ENCODE measurements at places on chromosomes 12 and 14.

DNA sequence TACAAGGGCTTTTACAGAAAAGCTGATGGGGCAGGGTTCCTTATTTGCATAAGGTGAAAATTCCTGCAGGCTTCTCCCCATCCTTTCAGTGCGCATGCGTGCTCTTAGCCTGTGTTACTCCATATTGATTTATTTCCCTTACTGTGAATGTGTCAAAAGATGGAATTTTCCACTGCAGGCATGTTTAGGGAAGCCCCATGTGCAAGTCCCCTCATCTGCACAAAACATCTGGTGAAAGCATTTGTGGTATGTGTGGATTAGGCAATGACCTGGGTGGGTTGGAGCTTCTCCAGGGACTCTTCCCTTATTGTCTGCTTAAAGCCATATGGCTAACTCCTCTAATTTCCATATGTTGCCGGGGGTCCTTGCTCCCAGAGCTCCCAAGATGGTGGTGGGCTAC is 912.7 kb upstream of the LRFN5 start:
- no peak for DNase-seq

DNA sequence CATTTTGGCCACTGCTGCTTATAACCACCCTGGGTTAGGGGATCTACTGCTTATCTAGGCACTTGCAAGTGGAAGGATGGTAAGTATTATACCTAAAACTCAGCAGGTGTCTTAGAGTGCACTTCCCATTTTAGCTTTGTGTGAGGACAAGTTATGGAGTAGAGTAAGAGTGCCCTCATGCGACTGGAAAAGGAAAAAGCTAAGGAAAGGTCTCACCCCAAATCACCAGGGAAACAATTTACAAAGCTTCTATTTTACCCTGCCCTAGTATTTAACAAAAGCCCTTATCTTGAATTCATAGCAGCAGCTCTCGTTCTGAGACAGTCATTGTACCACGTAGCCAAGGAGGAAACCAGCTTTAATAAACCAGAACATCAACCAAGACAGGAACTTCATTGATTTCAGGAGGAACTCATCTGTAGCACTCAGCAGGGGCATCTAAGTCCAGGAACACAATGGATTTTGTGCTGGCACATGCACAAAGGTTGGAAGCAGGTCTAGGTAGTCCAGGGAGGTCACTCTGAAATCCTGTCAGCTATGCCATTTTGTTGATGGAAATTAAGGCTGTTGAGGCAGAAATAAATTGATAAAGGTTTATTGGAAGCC is 2.9 kb downstream of the RDH12 start:
- no peak for DNase-seq

DNA sequence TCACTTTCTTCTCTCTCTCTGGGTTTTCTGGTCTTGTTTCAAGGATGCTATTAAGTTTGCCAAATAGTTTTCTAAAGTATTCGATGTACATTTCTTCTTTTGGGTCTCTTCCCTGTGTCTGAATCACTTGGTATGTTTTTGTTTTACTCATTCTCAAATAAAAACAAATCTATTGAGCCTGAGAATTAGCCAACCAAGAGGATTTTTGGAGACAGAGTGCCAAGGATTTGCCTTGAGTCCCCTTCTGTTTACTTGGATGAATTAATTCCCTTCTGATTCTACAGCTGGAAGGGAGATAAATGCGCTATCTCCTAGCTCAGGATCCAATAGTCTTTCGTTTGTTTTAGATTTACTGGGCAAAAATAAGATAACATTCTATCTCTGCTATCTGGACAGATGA is 255.5 kb downstream of the SYT10 start:
- DNase-seq = no peak

DNA sequence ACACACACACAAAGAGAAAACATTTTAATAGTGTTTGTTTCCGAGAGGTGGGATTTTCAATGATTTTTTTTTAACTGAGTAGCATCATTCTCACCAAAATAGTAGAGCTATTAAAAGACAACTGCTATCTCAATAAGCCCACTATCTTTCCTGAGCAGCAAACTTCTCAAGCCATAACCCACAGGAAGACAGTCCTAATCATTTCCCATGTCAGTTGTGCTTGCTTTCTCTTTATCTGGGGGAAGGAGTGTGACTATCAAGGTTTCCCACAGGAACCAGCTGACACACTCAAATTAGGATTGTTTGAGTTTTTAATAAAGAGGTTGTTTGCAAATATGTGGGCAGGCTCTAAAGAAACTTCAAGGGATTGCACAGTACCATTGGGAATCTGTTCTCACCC is 4.9 kb upstream of the MAX start:
- no peak for DNase-seq

DNA sequence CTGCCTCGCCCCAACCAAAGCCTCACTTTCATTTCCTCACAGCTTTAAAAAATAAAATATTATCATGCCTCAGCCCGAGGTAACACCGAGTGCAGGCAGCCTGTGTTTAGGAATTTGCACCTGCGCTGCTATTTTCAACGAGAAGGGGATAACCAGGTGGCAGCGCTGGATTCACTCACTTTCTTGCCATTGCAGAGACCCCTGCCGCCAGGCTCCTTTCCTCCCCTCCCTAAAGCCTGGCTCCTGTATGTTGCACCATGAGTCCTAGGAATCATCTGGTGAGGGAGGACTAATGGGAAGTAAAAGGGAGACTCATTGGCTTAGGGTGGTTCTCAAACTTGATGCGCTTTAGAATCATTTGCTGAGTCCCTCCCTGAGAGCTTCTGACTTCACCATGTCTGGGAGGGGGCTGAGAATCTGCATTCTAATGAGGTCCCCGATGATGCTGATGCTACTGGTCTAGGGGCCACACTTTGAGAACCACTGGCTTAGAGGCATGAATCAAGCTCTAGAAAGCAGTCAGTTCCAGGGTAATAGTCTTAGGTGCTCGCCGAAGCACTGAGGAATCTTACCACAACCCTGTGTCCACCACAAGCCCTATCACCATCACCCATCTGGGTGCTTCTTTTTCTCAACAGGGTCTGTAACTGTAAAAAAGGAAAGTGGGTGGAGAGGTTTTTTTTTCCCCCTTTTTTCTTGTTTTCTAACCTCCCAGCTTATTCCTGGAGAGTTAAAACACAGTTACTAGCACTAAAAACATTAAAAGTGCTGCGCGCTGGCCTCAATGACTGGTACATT is 83.8 kb downstream of the SLC38A1 start:
- no peak for DNase-seq

DNA sequence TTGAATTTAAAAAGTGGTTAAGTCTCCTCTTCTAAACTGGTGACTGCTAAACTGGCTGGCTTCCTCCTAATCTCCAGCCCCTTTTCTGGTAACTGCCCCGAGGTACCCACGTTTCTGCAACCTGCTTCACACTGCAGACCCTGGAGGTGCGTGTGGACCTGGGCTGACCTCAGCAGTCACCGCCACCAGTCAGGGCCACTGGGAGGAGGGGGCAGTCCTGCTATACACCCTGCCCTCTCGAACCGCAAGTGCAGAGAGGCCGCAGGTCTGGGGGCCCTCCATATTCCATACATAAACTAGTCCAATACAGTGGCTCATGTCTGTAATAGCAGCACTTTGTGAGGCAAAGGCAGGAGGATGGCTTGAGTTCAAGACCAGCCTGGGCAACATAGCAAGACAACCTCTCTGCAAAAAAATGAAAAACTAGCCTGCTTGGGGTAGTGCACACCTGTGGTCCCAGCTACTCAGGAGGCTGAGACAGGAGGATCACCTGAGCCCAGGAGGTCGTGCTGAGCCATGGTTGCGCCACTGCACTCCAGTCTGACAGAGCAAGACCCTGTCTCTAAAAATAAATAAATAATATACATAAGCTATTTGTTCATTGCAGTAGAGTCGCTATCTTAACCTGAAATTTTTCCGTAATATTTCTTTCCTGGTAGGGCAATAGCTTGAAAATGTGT is 25.6 kb downstream of the VPS37B start:
- no peak for DNase-seq

DNA sequence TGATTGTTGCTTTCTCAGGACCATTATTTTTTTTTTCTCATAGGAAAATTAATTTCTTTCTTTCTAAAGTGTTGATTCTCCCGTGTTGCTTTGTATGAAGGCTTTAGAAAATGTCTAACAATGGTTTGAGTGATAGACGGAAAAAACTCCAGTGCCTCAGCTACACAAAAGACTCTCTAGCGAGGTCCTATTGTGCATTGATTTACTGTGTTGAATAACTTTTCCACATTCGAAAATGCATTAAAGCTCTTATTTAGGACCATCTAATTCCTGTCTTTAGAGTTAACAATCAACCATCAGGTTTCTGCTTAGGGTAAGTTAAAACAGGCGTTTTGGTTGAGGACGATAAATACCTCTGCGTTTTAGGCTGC is 99.6 kb downstream of the PTPN11 start:
- DNase-seq = no peak
